ENCODE measurements at places on chromosomes 6 and 20. TPM values are rescaled to one million over a fixed set of nuclear protein-coding genes. Genes with fewer than 3 reads are reported as not detected.

The MYLIP gene
- 29.4 TPM for total RNA-seq

The SCGN gene
- total RNA-seq: 0.28 TPM

The TOX2 gene
- total RNA-seq: 0.33 TPM

The NT5E gene
- 51.5 TPM for total RNA-seq

GRCh38 chr20:45279992-45280391 lies 25.6 kb upstream of the SLPI start:
- no peak for DNase-seq

GRCh38 chr6:1689141-1689540 lies 79.4 kb downstream of the FOXC1 start:
- DNase-seq: no peak

DNA sequence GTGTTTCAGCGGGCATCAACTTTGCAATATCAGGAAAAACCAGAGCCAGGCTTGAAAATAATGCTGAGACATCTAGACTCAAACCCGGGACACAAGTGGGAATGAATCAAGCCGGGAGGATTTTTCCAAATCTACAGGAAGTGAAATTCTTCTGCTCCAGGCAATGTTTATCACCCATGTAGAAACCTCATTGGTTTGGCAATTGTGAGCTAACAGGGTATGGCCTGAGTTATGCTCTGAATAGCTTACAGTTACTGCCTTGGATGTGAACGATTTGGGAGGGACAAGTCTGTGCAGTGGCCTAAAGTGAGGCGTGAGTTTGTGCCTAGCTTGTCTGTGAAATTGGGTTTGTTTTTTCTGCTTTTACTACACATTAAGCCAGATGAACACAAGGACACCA lies 87.4 kb downstream of the PCSK2 start:
- DNase-seq: no peak

DNA sequence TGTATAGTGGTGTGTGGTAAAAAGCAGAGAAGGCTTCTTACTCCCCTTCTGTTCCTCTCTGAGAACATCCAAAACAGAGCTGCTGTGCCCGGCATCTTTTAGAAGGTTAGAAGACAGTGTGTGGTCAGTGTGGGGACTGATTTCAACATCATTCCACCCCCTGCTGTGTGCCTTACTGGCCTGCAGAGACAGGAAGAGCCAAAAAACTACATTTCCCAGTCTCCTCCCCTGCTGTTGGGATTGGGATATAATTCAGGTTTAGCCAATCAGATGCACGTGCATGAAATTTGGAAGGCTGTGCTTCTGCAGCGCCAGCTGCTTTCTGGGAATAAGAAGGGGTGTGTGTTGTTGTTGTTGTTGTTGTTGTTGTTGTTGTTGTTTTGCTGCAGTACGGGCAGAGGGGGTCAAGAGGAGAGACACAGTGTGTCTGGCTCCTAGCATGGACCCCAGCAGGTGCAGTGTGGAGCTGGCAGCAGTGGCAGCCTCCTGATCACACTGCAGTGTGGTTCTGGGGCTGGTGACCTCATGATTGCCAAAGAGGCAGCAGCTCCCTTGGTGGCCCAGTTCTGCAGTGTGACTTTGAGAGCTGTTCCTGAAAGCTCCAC lies 74.7 kb downstream of the MRPL14 start:
- no peak for DNase-seq

- DNase-seq: no peak
Observed at GRCh38 chr6:160461641-160462040, 113.5 kb downstream of the SLC22A3 start.

DNA sequence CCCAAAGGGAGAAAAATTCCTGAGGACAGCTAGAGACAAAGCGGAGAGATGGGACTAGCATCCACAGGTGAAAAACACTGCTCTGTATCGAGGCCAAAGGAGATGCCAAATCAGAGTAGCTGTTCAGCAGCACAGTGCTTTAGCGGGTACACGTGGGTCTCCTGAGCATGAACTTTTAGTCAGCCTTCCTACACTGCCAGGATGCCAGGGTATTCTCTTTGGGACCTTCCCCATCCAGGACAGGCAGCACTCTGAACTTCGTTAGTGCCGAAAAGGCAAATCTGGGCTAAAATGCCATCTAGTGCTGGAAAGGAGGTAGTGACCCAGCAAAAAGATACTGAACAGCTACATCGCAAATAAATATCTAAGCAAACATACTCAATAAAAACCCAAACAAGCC lies 64.9 kb downstream of the C6orf58 start:
- DNase-seq: no peak

DNA sequence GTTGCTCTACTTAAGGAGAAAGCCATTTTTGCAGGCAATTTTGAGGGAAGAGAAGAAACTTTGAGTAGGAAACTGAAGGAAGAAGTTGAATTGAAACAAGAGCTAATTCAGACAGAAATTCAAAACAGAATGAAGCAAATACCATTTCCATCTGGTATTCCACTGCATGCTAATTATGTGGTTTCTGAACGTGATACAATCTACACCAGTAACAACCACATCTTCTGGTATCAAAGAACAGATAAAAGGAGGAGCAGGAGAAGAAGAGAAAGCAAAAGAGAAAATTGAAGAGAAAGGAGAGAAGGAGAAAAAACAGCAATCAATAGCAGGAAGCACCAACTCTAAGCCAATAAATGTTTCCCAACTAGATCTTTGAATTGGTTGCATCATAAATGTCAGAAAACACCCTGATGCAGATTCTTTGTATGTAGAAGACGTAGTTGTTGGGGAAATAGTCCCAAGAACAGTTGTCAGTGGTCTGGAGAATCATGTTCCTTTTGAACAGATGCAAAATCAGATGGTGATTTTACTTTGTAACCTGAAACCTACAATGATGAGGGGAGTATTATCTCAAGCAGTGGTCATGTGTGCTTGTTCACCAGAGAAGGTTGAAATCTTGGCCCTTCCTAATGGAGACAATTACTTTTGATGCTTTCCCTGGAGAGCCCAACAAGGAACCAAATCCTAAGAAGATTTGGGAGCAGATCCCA lies 132.4 kb downstream of the MACROD2 start:
- no peak for DNase-seq

GRCh38 chr6:157946865-157947532 lies 34.7 kb upstream of the SYNJ2 start:
- no peak for DNase-seq

- no peak for DNase-seq
Observed at GRCh38 chr6:37619641-37620040, 78.0 kb downstream of the MDGA1 start.

DNA sequence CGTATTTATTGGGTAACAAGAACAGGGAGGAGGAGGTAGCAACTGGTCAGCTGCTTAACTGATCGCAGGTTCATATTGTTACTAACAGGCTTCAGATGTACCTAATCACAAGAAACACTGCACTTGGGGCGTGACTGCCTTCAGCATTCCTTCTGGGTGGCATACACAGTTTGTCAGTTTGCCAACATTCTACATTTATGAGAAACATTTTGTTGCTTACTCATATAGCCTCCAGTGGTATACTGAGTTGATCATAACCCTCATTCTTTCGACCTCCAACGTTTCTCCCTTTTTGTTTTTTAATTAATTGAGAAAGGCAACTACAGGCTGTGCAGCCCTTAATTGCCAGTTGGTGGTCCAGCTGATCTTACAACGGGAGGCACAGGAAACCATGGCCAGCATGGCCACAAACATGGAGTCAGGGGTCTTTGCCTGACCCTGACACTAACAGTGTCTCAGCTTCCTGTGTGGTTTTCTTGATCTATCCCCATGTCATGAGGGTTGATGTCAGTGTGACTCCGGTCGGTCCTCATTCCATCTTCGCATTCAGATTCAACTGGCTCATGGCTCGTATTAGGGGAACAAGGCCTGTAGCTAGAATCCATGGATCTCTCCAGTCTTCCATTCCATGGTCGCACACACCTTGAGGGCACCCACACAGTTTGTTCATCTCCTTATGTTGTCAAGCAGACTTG lies 9.4 kb downstream of the EPB41L2 start:
- DNase-seq: no peak

DNA sequence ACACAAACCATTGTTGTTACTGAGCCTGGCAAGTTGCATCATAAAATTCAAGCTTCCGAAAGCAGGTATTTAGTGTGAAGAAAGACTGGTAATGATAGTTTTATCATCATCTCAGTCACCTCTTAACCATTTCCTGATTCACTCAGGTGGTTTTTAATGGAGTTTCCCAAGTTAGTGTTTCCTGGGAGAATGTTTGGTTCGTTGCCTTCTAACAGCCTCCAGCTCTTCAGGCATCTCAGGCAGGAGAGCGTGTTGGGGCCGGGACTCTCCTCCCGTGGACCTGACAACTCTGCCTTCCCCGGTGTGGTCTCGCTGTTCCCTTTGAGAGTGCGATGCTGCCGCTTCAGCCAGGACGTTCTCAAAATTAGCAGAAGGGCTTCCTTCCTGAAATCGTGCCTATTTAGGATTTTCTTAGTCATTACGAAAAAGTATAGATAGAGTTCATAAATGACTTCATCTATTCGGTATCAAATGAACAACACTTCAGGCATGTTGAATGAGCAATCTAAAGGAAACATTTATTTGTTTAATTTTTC lies 105.0 kb upstream of the QKI start:
- DNase-seq: no peak

DNA sequence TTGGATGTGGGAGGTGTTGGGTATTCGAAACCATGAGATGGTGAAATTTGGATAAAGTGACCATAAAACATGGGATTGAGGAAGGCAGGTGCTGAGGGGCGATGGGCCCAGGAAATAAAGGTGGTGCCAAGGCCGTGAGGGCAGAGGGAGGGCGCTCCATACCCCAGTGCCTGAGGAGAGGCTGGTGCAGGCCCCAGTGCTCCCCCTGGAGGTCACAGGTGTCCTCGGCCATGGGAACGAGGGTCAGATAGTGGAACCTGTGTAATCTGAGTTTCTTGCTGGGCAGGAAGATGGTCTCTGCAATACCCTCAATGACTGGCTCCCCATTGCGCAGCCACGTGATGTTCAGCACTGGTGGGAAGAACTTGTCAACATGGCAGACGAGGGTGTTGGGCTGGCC lies 16.2 kb downstream of the HLA-DPB1 start:
- DNase-seq: no peak

DNA sequence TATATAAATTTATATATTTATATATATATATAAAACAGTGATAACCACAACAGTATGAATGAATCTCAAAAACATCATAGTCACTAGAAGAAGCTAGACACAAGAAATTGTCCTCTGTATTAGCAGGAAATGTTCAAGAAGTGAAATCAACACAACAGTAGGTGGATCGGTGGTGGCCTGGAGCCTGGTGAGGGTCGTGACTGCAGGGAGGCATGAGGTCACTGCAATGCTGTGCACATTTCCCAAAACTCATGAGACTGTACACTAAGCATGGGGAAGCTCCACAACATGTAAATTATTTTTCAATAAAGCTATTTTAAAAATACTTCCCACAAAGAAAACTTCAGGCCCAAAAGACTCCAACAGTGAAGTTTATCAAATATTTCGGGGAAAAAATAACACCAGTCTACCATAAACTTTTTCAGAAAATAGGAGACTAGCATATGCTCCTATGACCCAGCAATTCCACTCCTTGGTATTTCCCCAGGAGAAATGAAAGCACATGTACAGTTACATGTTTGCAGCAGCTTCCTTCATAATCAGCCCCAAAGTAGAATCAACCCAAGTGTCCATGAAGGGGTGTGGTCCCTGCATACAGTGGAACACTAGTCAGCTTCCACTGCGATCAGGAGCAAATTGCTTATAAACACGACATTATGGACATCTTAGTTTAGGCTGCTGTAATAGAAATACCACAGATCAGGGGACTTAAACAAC lies 144.2 kb downstream of the TBXT start:
- no peak for DNase-seq

GRCh38 chr6:168450917-168451316 lies 9.9 kb downstream of the SMOC2 start:
- no peak for DNase-seq

DNA sequence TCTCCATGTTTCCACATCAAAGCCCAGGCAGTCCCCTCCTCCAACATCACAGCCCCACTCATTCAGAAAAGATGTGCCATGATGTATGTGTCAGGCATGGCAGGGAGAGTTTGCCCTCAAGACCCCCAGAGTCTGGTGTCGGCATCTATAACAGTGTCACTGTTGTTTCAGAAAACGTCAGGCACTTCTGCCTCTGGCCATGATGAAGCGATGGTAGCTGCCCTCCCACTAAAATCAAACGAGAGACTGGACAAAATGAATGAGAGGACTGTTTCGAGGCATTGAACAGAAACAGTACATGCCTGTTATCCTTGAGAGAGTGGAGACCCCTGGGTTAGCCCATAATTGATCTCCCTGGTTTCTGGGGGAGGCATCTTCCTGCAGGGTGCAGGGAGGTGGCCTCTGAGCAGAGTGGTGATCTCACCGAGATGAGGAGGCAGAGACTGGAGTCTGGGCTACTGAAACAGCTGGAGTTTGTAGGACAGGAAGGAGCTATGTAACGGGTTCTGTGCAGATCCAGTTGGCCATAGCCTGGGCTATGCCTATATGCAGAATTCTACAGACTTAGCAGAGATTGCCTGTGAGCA lies 144.5 kb downstream of the SYCP2 start:
- peak; percentile 13 for DNase-seq

DNA sequence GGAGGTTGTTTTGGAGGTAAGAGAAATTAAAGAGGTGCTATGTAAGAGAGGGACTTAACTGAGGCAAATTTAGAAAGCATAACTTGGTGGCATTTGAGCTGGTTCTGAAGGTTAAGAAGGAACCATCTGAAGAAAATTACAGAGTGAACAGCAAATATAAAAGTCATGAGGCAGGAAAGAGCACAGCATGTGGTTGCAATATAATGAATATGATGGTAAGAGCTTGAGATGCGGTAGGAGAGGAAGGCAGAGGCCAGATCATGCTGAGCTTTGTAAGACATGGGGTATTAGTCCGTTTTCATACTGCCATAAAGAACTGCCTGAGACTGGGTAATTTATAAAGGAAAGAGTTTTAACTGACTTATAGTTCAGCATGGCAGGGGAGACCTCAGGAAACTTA lies 279.1 kb downstream of the UTRN start:
- DNase-seq: no peak

DNA sequence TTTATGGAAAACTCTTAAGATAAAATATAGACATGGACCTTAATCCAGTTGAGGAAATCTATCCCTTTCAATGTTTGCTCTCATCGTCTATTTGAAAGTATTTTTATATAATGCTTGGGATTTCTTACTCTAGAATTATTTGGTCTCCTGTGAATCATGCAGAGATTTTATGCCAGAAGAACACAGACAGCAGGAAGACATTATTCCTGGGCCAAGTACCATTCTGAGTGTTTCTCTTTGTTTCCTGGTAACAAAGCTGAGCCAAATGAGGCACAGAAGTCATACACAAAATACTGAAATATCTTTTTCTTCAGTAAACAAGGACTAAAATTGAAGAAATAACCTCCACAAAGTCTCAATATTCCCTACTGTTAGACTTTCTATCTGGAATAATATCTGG lies 538.2 kb upstream of the EYS start:
- DNase-seq: no peak

DNA sequence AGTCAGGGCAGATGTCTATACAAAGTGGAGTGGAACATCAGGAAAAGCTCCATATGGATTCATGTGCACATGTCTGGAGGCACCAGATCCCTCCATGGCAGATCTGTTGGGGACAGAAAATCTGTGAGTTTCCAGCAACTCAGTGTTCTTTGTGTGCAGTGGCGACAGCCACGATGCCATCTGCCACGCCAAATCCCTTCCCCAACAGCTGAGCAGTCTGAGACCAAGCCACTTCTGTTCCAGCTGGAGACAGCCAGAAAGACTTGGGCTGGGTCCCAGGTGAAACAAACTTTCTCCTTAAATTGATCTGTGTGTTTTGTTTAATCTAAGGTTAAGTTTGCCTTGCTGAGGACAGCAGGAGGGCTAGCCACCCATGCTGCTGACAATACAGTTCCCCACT lies 22.9 kb downstream of the FKBP1A start:
- DNase-seq: no peak

GRCh38 chr6:49666480-49666879 lies 29.8 kb upstream of the RHAG start:
- DNase-seq: no peak

GRCh38 chr6:114055349-114055748 lies 84.4 kb upstream of the HDAC2 start:
- no peak for DNase-seq
